Bronchus fibroblast of lung (primary cell): ENCODE measurements at places on chromosomes 3 and 15. TPM values are rescaled to one million over a fixed set of nuclear protein-coding genes. Genes with fewer than 3 reads are reported as not detected.

EPM2AIP1 gene
- total RNA-seq, result 5.5 and 7.0 TPM in 2 replicates

LRRC49 gene
- 9.1 and 9.8 TPM in 2 replicates for total RNA-seq

SPSB4 gene
- not detected in 2 replicates for total RNA-seq

TMEM158 gene
- total RNA-seq, result 40.4 and 48.8 TPM in 2 replicates

GP5 gene
- under 0.01 TPM in 1 of 2 replicates, not detected in the other for total RNA-seq

FGF12 gene
- 0.15 TPM in 1 of 2 replicates, not detected in the other for total RNA-seq

NEK10 gene
- total RNA-seq, result 0.30 and 0.34 TPM in 2 replicates

CD86 gene
- total RNA-seq, result not detected in 2 replicates

ZNF660 gene
- total RNA-seq, result 1.2 and 1.5 TPM in 2 replicates

C15orf62 gene
- not detected in 2 replicates for total RNA-seq
